AG08395 (cell line): ENCODE measurements at places on chromosomes 4 and X.

- no peak for DNase-seq
These were observed 207.3 kb downstream of the GABRB1 start for GRCh38 chr4:47238667-47239066.

DNA sequence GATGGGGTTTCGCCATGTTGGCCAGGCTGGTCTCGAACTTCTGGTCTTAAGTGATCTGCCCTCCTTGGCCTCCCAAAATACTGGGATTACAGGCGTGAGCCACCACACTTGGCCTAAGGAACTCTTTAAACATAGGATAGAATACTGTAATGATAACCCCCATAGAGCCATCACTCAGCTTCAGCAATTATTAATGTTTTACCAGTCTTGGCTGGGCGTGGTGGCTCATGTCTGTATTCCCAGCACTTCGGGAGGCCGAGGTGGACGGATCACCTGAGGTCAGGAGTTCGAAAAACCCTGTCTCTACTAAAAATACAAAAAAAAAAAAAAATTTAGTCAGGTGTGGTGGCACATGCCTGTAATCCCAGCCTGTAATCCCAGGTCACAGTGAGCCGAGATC, 15.1 kb downstream of the EIF2S3 start:
- no peak for DNase-seq

GRCh38 chr4:73815145-73815544, 21.3 kb upstream of the CXCL6 start:
- no peak for DNase-seq

DNA sequence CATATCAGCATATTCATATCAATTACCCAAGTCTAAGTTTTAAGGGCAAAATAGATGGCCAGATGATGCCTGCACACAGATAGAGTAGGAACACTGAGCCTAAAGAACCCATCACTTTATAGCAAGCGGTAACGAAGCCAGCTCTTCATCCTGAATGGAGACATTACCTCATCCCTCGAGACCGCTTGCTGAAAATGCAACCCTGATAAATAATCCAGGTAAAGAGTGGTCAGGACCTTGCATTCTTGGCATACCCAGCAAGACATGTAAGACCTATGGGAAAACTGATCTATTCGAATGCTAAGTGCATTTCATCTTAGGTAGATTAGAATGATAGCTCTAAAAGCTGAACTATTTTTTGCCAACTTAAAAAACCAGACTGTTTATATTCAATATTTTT, 25.3 kb downstream of the DCHS2 start:
- no peak for DNase-seq

DNA sequence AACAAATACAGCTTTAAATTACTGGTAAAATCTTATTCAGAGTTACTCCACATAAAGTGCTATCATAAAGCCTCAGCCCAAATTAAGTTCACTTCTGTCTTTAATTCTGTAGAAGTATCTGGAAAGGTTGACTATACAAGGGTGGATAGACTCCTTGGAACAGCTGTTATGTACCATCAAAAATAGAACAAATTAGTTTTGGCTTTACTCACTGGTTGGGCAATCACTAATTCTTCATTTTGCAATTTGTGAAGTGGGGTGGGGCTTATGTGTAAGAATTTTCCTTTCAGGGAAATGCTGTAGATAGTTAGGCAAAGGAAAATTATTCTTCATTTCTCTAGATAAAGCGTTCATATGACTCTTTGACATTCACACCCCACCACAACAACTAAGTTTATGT, 7.8 kb downstream of the DIAPH2 start:
- peak; percentile 10 for DNase-seq

DNA sequence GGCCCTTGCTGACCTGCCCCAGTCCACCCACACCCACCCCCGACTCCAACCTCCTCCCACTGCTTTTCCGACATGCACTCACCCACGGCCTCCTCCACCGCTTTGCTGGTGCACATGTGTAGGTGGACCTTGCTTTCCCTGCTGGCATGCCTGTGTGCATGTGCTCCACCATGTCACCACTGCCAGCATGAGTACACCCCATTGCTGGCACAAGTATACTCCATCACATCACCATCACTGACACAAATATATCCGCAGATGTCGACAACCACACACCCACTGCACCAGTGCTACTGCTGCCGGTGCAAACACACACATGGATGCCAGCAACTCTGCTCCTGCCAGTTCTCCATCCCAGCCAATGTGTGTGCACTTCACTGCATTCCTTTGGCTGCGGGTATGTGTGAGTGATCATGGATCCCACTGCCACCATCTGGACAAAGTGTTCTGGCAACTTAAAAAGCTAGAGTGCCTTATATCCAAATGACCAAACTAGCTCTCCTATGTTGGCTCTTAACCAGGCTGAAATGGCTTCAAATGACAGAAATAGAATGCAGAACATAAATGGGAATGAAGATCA, 1072.3 kb downstream of the RAPGEF2 start:
- DNase-seq = no peak

- DNase-seq = no peak
These were observed 34.6 kb downstream of the PDLIM5 start for GRCh38 chr4:94486372-94486801.

- no peak for DNase-seq
These were observed 14.7 kb downstream of the YY2 start for GRCh38 chrX:21870494-21870893.

DNA sequence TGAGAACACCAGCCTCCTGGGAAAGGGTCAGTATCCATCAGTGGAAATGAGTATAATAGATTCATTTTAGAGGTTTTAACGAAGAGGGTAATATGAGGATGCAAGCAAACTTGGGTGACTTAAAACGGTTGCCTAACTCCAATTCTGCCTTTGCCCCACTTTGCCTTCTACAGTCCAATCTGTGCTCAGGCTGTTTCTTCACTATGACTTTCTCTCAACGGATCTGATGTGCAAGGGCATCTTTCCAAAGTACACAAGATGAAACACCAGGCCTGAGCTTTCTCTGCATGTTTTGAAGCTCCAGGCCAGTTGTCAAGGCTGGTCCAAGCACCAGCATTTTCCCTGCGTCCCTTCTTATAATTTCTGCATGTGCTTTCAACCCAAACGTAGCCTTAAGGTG, 68.0 kb upstream of the TMEM164 start:
- DNase-seq = no peak

- no peak for DNase-seq
These were observed 158.6 kb downstream of the TET2 start for GRCh38 chr4:105305019-105305836.

- DNase-seq = no peak
These were observed 20.1 kb upstream of the NEUROG2 start for GRCh38 chr4:112536123-112536522.

GRCh38 chr4:43325220-43325967, 432.9 kb downstream of the GRXCR1 start:
- no peak for DNase-seq

DNA sequence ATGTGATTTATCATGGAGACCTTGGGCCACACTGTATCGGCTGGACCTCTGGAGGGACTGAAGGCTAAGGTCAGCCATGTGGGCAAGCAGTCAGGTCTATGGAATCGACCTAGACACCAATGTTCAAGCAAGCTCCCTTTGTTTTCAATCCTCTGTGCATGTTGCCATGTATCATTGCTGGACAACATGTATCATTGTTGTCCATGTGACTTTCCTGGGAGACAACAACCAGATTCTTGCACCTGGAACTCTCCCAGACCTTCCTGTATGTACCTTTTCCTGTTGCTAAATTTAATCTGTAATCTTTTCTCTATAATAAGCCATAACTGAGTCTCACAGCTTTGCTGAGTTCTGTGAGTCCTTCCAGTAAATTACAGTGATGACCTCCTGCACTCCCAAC, 329.4 kb upstream of the BOD1L1 start:
- no peak for DNase-seq

- no peak for DNase-seq
These were observed 771 bp upstream of the RBPJ start for GRCh38 chr4:26319949-26320537.

DNA sequence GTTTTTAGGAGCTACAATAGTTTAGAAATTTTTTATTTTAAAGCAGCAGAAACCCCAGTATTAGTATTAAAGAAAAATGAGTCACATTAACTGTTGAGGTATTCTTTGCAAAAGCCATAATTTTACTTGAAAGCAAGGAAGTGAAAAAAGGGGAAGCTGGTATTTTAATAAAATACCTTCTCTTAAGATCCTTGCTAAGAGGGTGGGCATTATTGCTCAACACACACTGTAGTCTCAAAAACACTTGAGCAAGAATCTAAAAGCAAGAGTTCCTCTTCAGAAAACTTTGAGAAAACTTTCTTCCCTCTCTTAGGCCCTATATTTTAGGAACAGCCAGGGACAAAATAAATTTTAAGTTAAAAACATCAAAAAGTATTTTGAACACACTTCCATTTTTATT, 259.4 kb upstream of the DIAPH2 start:
- no peak for DNase-seq

GRCh38 chr4:8156617-8157016, 2.0 kb downstream of the ABLIM2 start:
- DNase-seq = no peak

GRCh38 chr4:72568959-72569718, at the start of gene ADAMTS3:
TSS of gene ADAMTS3 (minus strand) at chr4:72569221. CDS start at chr4:72568762, 459 bp downstream.
- peak; percentile 31 for DNase-seq

- no peak for DNase-seq
These were observed 168.8 kb downstream of the SH3KBP1 start for GRCh38 chrX:19718642-19719041.

DNA sequence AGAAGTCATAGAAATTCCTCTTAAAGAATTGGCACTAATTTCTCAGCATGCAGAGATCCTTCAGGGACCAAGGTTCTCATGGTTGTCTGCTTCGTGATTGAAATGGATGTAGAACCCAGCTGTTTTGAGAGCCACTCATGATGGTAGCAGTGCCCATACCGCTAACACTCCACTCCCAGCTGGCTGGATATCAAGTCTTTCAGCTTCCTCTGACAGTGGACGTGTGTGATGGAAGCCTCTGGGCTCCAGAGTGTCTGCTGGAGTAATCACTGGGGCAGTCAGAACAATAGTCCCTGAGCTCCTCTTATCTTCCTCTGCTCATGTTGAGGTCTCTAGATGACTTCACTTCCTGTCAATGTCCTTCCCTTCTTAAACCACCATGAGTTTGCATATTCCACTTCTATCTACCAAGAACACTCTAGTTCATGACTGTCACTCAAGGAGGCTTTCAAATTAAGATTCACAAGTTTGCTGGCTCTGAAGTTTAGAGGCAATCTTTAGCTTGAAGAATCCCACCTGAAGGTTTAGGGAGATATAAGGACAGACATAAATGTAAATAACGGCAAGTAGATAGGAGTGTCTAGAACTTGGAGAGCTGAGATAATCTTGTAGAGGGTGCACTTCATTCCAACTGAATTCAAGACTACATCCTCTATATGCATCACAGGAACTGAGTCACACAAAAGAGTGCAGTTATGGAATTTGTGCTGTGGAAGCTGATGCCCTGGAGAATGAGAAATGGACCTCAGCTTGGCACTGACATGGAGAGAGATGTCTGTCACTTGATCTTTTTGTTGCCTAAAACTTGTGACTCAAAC, 64.5 kb upstream of the WDR1 start:
- peak; percentile 57 for DNase-seq

GRCh38 chr4:2792711-2793585, at the start of gene SH3BP2:
TSS of gene SH3BP2 (plus strand) at chr4:2793085. CDS start at chr4:2820618, 27,533 bp downstream.
- DNase-seq = peak; percentile 85

DNA sequence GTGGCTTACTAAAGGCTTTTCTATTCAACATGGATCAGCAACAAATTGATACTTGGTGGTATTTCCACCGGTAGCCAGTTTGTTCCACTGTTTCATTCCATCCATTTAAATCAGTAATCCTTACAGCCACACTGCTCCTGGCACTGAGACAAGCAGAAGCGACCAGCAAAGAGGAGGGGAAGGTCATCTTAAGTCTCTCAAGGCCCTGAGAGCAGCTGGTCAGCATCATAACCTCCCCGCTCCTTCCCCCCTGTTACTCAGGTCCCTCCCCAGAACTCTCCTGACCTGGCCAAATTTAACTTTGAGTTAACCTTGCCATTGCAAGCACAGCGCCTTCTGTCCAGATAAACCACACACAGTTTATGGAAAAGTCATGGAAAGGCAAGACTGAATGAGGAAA, 331.3 kb upstream of the KLF3 start:
- no peak for DNase-seq

DNA sequence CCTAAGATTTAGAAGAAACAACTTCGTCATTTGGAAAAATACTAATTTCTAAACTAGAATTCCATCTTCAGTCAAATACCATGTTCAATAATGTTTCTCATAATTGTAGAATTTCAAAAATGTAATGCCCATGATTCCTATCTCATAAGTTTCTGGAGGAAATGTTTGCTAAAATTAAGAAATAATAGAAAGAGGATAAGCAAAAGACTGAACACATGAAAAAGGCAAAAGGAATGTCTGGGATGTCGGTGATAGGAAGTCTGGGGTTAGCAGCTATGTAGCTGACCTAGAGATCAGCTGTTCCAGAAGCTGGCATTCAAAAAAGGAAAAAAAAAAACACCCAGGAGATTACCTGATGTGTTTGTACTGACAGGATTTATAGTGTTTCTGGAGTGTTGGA, 18.9 kb upstream of the PCDH10 start:
- DNase-seq = no peak

GRCh38 chr4:145420595-145421214, 60.9 kb upstream of the SMAD1 start:
- no peak for DNase-seq

DNA sequence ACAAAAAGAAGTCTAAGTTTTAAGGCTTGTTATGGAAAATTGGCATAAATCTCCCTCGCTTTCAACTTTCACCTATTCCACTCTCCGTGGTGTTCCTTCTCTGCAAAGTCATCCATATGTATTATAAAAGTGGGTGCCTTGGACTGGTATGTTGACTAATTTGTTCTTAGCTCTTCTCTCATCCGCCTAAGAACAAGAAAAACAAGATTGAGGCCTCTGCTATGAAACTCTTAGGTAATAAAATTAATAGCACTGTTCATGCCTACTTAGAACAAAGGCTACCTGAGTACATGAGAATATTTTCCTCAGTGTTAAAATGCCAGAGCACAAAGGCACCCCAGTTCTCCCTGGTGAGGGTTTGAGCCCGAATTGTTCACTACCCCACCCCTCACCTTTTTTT, 1.3 kb downstream of the CNGA1 start:
- DNase-seq = no peak

DNA sequence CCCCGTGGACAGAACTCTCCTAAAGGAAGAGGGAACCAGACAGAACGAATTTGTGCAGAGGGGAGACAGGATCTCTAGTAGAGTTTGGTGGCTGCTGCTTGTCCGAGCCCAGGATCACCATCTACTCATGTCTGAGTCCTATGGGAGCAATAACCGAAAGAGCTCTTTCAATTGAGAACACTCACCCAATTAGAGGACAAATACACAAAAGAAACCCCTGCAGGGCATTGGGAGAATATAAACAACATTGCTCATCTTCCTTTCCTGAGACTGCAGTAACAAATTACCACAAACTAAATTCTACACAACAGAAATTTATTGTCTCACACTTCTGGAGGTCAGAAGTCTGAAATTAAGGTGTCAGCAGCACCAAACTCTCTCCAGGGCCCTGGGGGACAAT, 65.6 kb downstream of the SPINK2 start:
- peak; percentile 22 for DNase-seq

DNA sequence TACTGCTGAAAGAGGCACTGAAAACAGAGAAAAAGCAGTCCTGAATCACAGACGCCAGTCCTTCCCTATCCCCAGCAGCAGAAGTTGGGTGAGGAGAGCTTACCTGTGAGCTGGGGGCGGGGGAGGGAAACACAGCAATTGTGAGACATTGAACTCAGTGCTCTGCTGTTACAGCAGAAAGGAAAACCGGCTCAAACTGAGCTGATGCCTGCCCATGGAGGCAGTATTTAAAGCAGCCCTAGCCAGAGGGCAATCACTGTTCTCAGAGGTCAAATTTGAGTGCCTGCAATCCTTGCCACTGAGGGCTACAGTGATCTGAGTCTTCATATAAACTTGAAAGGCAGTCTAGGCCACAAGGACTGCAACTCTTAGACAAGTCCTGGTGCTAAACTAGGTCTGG, 220.7 kb downstream of the GRXCR1 start:
- DNase-seq = no peak
